ENCODE measurements at places on chromosomes 11 and 22. TPM values are rescaled to one million over a fixed set of nuclear protein-coding genes. Genes with fewer than 3 reads are reported as not detected.

- no peak for DNase-seq
These were observed 23.6 kb upstream of the ETS1 start for GRCh38 chr11:128610721-128611617.

GRCh38 chr22:47615051-47615450 lies 852.6 kb downstream of the TBC1D22A start:
- no peak for DNase-seq

GRCh38 chr11:134632347-134633119 lies 220.5 kb upstream of the B3GAT1 start:
- no peak for DNase-seq

DNA sequence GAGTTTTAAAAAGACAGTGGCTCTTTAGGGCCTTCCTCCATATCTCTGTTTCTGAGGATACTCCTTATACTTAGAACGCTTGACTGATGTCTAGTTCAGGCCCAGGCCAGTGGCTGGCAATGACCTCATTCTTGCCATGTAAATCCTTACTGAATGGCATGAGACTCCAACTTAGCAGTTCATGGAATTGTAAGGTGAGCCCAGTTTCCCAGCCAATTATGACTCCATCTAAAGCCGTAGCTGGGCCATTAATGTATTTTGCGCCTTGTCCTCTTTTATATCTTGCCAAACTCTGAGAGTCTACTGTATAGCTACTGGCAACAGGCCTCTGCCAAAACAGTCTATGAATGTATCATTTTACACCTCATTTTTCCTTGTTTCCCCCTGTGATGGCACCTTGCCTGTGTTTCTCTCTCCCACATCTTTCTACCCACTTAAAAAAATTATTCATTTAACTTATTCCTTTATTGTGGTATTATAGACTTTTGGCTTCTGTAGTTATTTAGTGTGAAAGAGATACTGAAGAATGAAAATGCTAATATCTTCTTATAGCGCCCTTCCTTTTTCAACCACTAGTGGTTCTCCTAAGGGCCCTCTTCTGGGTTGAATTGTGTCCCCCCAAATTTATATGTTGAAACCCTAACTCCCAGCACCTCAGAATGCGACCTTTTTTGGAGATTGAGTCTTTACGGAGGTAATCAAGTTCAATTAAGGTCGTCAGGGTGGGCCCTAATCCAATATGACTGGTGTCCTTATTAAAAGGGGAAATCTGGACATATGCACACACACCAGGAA lies 67.4 kb downstream of the ZNRF3 start:
- no peak for DNase-seq

The SC5D gene
- total RNA-seq, result 26.3 TPM
